ENCODE measurements at places on chromosomes 5 and 9.

DNA sequence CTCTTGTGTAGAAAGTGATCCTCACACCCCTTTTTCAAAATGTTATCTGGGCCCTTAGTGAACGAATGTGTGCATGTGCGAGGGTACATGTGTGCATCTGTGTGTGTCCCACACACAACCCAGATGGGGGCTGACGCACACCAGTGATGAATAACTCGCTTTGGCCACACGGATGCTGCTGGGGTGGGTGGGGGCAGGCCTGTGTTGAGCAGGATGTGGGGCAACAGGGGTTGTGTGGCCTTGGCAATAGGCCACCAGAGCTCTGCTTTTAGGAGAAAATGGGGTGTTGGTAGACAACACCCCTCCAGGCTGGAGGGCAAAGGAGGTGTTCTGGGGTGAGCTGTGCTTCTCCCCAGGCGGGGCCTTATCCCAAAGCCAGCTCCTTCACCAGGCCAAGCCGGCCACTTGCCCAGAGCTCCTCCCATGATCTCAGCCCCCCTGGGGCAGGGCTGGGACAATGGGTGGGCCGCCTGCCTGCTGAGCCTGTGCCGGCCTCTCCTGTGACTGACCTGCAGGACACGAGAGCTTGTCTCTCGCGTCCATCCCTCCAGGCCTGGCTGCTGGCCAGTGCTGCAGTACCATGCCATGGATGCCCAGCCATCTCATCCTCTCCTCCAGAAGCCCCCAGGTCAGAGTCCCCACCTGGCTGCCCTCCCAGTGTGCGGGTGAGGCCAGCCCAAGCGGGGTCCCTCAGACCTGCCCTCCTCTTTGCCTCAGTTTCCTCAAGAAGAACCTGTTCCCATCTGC is 1.7 kb downstream of the DBN1 start:
- no peak for DNase-seq

DNA sequence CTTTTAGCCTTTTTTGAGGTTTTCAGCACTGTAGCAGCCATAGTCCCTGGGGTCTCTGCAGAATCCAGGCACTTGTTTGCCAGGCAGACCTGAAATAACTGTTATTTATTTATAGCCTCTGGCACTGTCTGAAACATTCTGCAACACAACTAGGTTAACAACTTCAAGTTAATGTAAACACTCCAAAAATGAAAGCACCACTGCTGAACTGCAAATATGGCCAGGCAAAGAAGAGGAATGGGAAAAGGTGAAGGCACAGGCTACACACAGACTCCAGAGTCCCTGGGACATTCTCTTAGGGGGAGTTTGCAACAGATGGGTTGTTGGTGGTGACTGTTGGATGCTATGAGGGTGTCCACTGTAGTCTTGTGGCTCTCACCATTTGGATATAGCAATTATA is 369.0 kb downstream of the MAT2B start:
- no peak for DNase-seq

- DNase-seq, result no peak
Observed at GRCh38 chr9:5357431-5358105, 17.9 kb upstream of the RLN1 start.

DNA sequence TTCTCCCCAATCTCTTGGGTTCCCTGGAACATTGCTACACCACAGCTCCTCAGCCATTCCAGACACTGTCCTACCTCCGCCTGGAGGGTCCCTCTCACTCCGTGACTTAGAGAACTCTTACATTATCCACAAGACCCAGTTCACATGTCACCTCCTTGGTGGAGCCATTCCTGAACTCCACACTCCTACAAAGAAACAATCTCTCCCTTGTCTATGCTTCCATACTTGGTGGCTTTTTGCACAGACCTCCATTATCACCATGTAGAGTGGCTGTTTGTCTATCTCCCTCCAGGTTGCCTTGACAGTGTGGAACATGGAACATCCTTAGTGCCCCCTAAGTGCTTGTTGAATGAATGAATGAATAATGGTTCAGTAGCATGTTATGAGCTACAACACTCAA is 105.9 kb downstream of the PAX5 start:
- no peak for DNase-seq

DNA sequence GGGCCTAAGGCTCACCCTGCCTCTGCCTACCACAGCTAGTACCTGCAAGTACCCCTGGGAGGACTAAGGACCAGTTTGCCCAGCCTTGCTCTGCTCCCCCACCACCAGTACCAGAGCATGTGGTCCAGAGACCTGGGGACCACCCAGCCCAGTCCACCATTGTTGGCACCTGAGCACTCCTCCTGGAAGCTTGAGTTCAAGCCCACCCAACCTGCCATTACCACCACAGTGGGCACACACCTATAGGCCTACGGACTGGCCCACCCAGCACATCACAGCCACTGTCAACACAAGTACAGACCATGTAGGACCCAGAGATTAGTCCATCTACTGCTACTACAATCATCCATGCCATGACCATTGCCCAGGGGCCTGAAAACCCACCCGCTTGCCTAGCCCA is 30.8 kb upstream of the SH3TC2 start:
- no peak for DNase-seq

GRCh38 chr5:150278046-150278730 is 11.4 kb downstream of the CAMK2A start:
- no peak for DNase-seq

Measured in GM06990 (cell line).